ENCODE measurements at places on chromosomes 3 and 15.

- DNase-seq, result no peak
Measured at GRCh38 chr3:73437828-73438227, 186.9 kb downstream of the PDZRN3 start.

DNA sequence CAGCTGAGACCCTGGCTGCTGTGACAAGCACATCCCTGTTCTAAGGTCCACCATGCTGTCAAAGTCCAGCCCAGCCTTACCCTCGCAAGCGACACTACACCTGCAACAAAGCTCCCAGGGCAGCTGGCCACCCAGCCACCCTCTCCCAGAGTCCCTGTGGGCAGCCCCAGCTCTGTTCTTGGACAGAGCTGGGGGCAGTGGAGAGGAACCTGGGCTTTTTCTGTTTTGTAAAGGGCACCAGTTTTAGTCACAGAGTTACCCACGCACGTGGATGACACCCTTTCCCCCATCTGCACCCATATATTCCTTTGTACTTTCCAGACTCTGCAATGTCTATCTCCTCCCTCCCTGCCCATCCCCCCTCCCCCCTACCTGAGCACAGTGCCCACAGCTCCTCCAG lies 38.9 kb downstream of the ACAN start:
- no peak for DNase-seq

DNA sequence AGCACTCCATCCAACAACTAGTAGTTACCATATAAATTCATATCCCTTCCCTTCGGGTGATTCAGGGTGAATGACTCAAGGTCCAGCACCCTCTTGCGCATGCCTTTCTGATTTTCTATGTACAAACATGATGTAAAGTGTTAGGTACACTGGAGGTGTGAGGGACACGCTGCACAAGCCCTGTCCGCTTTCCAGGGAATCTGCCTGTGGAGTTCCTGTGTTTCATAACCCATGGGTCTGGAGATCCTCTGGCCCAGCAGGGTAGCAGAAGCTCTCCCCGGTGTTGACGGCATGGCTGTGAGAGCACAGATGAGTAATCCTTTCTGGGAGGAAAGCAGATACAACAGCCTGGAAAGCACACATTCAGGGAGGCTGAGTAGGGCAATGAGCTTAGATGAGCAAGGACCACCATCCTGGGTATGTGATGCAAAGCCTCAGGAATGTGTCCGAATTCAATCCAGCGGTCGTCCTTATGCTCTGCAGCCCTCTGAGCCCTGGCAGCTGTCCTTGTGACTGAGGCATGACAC lies 142.9 kb upstream of the TP63 start:
- no peak for DNase-seq

- DNase-seq, result no peak
Measured at GRCh38 chr3:52487050-52487787, 7.9 kb upstream of the STAB1 start.

- DNase-seq, result no peak
Measured at GRCh38 chr3:50389414-50389767, 30.1 kb upstream of the TMEM115 start.

- DNase-seq, result no peak
Measured at GRCh38 chr15:97947465-97948260, 12.8 kb upstream of the ARRDC4 start.

DNA sequence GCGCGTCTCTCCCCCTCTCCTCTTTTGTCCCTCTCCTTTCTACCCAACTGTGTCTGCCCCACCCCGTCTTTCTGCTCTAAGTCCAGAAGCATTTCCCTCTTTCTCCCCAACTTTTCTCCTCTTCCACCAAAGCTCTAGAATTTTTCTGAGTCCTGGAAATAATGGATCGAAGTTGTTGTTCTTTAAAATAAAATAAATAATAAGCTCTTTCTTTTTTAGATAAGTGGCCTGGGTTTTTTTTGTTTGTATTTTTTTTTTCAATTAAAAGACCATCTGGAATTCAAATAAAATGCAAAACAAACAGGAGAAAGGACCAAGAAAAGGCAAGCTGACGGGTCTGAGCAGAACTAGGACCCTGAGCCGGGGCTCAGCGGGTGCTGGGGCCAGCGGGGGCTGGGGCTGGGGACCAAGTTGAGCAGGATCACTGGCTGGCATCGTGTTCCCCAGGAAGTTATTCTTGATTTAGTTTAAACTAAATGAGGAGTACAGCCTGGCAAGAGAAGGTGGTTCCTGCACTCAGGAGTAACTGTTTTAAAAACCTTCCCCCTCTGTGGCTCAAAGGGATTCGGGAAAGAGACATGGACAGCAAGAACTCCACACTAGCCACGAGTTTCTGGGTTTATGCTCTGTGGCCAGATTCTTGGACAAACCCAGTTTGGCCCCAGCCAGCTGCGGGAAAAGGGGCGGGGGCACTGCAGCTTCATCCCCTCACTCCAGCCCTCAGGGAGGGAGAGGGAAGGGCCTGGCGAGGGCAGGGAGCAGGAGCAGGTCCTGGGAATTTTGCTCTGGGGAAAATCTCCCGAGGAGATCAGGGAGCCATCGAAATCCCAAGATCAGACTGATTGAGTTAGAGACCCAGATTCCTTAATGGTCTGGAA lies 8.4 kb downstream of the GATA2 start:
- no peak for DNase-seq

GRCh38 chr15:68352401-68353062 lies 75.0 kb downstream of the FEM1B start:
- DNase-seq, result no peak

DNA sequence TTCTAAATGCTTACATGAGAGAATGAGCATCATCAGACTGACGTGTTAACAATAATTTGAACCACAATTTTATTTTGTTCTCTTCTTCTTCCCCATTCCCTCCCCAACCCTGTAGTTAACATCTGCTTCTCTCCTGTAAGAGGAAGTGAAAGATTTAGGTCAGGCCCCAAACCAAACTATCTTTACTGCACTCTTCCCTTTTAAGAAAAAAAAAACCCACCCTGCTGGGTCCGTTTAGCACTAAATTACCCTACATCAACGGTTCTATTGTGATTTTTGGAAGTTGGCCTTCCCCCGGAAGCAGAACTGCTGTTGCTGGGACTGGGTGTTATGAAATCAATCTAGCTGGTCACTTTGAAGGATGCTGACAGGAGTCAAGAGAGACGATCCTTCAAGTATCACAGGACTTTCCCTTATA lies 49.4 kb downstream of the NFKBIZ start:
- DNase-seq, result no peak

GRCh38 chr15:42832576-42832975 lies 88.0 kb downstream of the TTBK2 start:
- no peak for DNase-seq

DNA sequence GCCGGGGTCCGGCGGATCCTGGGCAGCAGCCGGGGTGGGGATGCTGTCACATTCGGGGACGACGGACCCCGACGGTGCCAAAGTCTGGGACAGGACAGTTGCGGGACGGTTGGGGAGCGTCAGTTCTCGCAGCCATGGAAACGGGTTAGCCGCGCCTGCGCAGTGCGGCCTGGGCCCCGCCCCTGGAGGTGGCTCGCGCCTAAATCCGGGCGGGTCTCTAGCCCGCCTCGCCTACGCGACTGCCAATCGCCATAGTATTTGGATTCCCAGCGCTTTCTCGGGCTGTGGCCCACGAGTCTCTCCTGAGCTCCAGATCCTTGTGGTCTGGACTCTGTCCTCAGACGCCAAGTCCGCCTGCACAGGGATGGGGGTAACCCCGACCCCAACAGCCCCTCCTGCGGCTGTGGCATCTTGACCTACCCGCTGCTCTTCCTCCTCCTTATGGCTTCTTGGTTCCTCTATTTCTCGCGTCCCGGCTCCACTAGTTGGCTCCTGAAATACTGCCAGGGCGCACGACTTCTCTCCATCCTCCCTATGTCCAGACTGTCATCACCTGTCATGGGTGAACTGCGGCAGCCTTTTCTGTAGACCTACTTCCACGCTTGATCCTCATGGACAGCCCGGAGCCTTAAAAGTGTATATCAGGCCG lies at the start of gene ZMYND10:
TSS of gene ZMYND10 (minus strand) at position 147 of the 649 bp plus-strand sequence. CDS start 153 bp downstream, outside the sequence.
- peak; percentile 59 for DNase-seq

DNA sequence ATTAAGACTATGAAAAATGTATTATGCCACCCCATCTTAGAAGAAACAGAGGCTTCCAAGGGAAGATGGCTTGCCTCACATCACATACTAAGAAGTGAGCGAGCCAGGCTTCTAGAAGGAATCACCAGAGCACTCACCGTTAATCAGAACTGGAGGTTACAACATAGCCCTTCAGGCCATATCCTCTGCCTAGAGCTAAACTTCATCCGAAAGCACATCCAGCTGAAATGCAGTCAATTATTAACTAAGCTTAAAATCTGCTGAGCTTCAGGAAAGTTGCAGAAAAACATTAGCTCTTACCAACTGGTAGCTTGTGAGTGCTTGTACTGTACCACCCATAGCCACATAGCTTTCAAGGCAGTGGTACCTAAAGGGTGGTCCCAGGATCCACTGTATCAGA lies 483.2 kb downstream of the TBL1XR1 start:
- DNase-seq, result no peak

GRCh38 chr15:61205346-61205921 lies 23.7 kb downstream of the RORA start:
- DNase-seq, result peak; percentile 21

DNA sequence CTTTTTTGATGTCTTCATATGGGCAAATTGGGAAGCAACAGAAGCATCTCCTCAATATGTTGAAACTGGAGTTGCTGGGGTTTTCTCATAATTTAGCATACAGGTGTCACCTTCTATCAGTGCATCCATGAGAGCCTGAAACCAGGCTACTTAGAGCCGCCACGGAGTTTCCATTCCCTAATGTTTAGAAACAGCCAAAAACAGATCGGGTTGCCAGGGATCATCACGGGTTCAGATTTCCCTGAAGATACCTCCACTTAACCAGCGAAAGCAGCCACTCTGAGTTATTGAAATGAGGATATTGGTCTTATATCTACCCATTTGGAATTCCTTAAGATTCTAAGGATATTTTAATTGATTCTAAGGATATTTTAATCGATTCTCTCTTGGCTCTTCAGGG lies 14.5 kb downstream of the TERB2 start:
- DNase-seq, result no peak

DNA sequence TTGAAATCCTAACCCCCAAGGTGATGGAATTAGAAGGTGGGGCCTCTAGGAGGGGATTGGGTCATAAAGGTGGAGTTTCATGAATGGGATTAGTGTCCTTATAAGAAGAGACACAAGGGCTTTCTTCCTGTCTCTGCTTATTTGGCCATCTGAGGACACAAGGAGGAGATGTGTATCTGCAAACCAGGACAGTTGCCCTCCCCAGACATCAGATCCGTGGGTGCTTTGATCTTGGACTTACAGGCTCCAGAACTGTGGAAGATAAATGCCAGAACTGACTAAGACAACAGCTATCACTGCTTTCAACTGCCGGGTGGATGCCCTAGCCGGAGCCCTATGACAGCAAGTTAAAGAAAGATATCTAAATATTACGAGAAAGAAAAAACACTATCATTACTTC lies 94.4 kb downstream of the CHRNA7 start:
- no peak for DNase-seq

- DNase-seq, result peak; percentile 62
Measured at GRCh38 chr15:42385206-42385979, 26.1 kb downstream of the CAPN3 start.

GRCh38 chr3:9862391-9863057 lies 17.5 kb downstream of the CIDEC start:
- DNase-seq, result peak; percentile 48

DNA sequence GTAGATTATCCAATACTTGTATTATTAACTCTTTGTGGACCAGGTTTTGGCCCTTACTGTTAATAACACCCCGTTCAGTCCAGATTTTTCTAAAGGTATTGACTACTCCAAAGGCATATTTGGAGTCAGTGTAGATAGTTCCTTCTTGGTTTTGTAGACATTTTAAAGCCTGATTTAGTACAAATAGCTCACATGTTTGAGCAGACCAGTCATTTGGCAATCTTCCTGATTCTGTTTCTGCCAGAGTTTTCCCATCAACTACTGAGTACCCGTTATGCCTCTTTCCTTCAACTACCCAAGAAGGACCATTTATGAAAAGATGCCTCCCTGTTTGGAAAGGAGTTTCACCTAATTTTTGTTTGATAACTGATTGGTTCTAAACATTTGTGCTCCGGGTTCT lies 82.0 kb downstream of the CHCHD4 start:
- DNase-seq, result no peak

DNA sequence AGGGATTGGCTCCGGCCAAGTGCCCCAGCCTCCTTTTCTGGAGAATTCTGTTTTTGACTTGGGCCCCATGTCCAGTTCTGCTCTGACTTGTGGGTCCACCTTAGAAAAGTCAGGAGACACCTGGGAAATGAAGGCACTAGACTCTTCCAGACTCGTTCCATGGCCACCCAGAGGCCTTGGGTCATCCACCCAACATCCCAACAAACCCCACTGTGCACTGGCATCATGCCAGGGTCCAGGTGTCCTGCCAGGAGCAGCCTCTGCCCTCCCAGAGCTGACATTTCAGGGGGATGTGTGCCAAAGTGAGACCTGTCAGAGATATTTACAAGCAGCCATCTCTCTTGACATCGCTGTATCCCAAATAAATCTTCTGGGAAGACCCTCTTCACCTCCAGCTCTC lies 13.2 kb downstream of the SPATA12 start:
- DNase-seq, result no peak

- DNase-seq, result no peak
Measured at GRCh38 chr3:62003835-62004234, 369.5 kb downstream of the FEZF2 start.

GRCh38 chr3:47592066-47592795 lies 13.6 kb upstream of the CSPG5 start:
- DNase-seq, result no peak

DNA sequence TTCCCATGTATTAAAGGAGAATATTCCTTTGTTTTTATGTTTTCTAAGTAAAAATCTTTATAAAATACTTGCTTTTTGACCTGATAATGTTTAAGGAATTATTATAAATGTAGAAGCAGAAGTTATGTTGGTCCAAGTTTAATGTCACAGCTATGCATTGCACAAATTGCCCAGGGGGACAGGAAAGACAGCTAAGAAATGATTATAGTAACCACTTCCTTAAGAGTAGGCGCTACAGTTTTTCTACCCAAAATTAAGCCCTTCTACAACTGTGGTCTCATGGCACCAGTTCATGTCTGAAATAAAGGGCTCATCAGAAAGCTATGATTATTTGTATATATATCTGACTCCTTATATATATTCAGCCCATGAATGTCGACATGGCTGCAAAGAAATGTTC lies 176.4 kb downstream of the GBE1 start:
- DNase-seq, result no peak

GRCh38 chr3:148778926-148779325 lies 48.7 kb upstream of the CPB1 start:
- no peak for DNase-seq

GRCh38 chr3:15660055-15660935 lies 58.8 kb downstream of the BTD start:
- DNase-seq, result no peak

DNA sequence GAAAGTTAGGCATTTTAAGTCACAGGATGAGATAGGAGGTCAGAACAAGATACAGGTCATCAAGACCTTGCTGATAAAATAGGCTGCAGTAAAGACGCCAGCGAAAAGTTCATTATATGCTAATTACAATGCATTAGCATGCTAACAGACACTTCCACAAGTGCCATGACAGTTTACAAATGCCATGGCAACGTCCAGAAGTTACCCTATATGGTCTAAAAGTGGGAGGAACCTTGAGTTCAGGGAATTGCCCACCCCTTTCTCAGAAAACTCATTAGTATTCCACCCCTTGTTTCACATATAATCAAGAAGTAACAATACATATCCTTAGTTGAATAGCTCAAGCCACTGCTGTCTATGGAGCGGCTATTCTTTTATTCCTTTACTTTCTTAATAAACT lies 92.7 kb upstream of the PLXND1 start:
- no peak for DNase-seq

- no peak for DNase-seq
Measured at GRCh38 chr15:62977952-62978811, 64.4 kb upstream of the TPM1 start.

Measured in endothelial cell (in vitro differentiated cells).